Neural progenitor cell (in vitro differentiated cells): ENCODE measurements at places on chromosomes 7 and 10. TPM values are rescaled to one million over a fixed set of nuclear protein-coding genes. Genes with fewer than 3 reads are reported as not detected.

TBXAS1 gene
- 1.5 TPM in 1 of 2 replicates, not detected in the other for total RNA-seq

GPR85 gene
- 1.2 and 3.0 TPM in 2 replicates for total RNA-seq

IDI2 gene
- total RNA-seq: not detected in 2 replicates

IFIT2 gene
- total RNA-seq: 0.06 and 0.22 TPM in 2 replicates

DPCD gene
- total RNA-seq: 49.7 and 71.1 TPM in 2 replicates

NOD1 gene
- total RNA-seq: 5.0 and 7.4 TPM in 2 replicates

TUBB8 gene
- total RNA-seq: 1.9 and 4.3 TPM in 2 replicates

HABP2 gene
- not detected in 2 replicates for total RNA-seq

PAPOLB gene
- 0.06 TPM in 1 of 2 replicates, not detected in the other for total RNA-seq

CC2D2B gene
- 0.22 and 0.37 TPM in 2 replicates for total RNA-seq

HTR7 gene
- total RNA-seq: 0.19 TPM in 1 of 2 replicates, not detected in the other

TYW1B gene
- 3.6 and 4.4 TPM in 2 replicates for total RNA-seq

RELN gene
- 0.02 and 0.19 TPM in 2 replicates for total RNA-seq

GPAM gene
- total RNA-seq: 14.8 and 18.9 TPM in 2 replicates

TFEC gene
- total RNA-seq: 0.03 and 0.06 TPM in 2 replicates

CFTR gene
- 0.06 and 0.15 TPM in 2 replicates for total RNA-seq

PDE6C gene
- not detected in 2 replicates for total RNA-seq

MAGI2 gene
- total RNA-seq: 4.2 and 5.8 TPM in 2 replicates

DPP6 gene
- 0.39 and 0.90 TPM in 2 replicates for total RNA-seq

GNAT3 gene
- not detected in 2 replicates for total RNA-seq

KLF14 gene
- not detected in 2 replicates for total RNA-seq

EPO gene
- total RNA-seq: 0.09 and 0.58 TPM in 2 replicates

PKD2L1 gene
- not detected in 2 replicates for total RNA-seq

POP7 gene
- total RNA-seq: 19.4 and 55.1 TPM in 2 replicates

VTI1A gene
- total RNA-seq: 28.8 and 30.4 TPM in 2 replicates
